Fibroblast of skin of left biceps (primary cell): ENCODE measurements at places on chromosomes 6 and 20.

- no peak for DNase-seq
Measured at GRCh38 chr6:152348116-152348515, 289.0 kb downstream of the SYNE1 start.

- DNase-seq = no peak
Measured at GRCh38 chr6:91476000-91476399, 889.1 kb upstream of the MAP3K7 start.

DNA sequence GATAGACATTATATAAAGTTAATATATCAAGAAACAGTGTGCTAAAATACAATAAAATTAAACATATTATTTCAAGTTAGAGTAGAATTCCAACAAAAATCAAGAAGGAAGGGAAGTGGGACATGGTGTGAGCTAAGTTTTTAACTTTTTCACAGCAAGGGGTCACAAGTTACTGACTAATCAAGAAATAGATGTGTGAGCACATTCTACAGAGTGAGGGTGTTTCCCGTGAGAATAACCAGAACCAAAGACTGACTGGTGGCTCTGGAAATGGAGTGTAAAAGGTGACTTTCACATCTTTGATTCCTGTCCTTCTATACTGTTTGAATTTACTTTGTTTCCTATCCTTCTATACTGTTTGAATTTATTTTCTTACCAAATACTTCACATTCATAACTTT is 206.6 kb downstream of the TASP1 start:
- DNase-seq = no peak

- DNase-seq = no peak
Measured at GRCh38 chr6:36235309-36235708, 34.6 kb upstream of the PNPLA1 start.
